ENCODE measurements at places on chromosomes 6 and 20.

GRCh38 chr6:119453242-119454200 is 104.0 kb upstream of the MAN1A1 start:
- no peak for DNase-seq

DNA sequence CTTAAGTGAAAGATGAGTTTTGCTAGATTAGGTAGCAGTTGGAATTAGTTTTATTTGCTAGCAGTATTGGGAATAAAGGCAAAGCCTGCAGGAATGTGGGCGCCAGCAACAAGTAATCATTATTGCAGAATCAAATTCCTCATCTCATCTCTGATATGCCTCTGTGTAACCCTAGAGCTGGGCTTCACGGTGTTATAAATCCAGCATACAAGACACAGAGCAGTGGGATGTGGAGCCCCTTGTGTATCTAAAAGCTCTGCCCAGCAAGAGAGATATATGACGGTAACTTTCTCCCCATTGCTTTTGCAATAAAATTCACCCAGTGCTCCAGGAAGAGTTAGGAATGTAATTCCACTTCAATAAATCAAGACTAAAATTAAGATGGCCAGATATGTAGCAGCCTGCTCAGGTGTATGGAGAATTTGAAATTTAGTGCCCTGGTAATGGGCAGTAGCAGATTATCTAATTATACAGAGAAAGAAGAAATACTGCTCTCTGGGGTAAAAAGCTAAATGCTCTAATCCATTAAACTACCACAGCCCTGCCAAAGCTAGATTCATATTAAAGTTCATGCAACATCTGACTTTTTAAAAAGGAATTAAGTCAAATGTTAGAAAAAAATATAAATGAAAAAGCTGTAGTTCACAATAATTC is 5.6 kb upstream of the BLOC1S5 start:
- no peak for DNase-seq

DNA sequence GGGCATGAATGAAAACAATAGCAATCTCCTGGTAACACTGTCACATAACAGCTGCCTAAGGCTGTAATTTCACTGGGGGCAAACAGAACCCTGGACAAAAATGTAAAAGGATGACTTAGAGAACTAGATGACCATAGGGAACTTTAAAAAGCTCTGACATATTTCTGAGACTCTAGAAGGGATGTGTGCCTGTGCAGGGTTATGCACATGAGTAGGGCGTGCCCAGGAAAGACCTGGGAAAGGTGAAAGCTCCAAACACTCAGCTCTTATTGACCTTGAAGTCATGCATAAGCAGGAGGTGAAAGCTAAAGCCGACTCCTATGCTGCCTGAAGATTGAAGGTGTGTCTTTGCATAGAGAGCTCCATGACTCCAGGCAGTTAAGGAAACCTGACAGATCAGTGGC is 118.4 kb upstream of the BTBD3 start:
- no peak for DNase-seq

- DNase-seq: no peak
Measured at GRCh38 chr20:47678536-47678935, 106.7 kb downstream of the SULF2 start.

GRCh38 chr20:12837646-12838045 is 171.1 kb upstream of the SPTLC3 start:
- DNase-seq: no peak
